Astrocyte (in vitro differentiated cells and primary cell): ENCODE measurements at places on chromosomes 16 and 17.

DNA sequence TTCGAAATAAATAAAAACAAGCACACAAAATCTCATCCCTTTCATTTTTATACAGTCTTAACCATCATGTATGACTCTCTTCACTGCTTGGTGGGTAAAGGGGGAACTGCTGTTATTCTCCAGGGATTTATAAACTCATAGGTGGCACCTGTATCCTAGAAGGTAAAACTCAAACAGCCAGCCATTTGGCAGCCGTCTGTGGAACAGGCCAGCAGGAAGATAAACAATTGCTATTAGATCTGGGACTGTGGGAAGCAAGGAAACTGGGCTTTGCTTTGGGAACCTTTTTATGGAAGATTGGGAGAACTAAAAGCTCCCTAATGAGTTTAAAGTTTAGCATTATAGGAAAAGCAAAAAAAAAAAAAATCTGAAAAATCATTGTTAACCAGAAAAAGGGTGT is 126.0 kb downstream of the TANGO6 start:
- no peak for DNase-seq

DNA sequence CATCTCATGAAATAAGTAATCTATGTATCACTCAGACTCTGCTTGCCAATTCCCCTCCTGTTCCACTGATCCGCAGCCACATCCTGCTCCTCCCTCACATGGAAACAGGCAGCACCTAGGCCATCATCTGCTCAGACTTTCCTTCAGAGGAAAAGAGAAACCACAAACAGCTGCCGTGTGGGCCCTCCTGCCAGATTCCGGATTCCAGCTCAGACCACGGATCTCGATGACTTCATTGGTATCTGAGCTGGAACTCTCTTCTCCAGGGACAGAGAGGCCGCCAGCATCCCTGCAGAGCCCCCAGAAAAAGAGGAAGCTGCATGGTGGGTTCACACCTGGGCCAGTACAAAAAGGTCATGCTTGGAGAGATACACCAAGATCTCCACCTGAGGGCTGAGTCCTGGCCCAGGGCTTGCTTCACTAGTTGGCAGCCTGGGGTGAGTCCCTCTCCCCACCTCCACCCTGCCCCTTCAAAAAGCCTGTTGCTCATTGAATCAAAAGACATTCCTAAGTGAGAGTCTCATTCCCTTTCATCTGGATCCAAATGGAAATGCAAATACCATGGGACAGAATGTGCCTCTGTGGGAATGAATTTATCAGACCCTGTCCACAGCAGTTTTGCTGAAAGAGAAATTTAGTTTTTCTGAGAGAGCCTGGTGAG is 47.2 kb downstream of the HOXB1 start:
- peak; percentile 100 for DNase-seq

GRCh38 chr17:48491527-48492273 is 39.1 kb downstream of the HOXB1 start:
- no peak for DNase-seq

GRCh38 chr17:77203436-77203835 is 62.7 kb downstream of the SEC14L1 start:
- no peak for DNase-seq

DNA sequence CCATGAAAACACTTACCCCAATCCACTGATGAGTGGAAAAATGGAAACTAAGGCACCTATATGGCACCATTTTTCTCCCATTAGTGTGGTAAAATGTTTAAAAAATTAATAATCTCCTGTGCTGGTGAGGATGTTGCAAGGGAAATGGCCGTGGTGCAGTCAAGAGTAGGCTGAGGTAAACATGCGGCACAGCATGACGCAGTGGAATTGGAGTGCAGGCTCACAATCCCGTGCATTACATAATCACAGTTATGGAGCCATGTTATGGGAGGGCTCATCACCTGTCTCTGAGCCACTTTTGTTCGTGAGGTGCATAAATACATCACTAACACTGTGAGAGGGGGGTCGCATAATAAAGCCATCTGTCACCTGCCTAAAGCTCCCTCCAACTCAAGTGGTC is 164.4 kb upstream of the XYLT1 start:
- no peak for DNase-seq

DNA sequence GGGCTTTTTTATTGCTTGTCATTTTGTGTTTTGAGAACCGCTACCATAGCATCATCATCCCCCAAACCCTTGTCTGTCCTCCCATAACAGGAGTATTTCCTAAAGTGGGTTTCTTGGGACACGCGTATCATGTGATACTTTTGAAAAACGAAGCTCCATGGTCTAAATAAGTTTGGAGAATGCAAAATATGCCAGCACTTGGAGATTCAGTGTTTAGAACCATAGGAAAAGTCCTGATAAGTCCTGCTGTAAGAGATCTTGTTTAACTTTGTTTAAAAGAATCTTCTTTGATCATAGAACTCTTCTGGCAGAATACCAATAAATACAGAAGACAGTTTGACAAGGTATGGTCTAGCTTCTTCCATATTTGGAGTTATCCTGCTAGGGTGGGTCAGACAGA is 59.3 kb downstream of the NKD1 start:
- no peak for DNase-seq

- DNase-seq, result no peak
These were observed 1.2 kb upstream of the LITAFD start for GRCh38 chr16:8880839-8881510.

- no peak for DNase-seq
These were observed 518.5 kb upstream of the EEF2KMT start for GRCh38 chr16:5615868-5616642.

DNA sequence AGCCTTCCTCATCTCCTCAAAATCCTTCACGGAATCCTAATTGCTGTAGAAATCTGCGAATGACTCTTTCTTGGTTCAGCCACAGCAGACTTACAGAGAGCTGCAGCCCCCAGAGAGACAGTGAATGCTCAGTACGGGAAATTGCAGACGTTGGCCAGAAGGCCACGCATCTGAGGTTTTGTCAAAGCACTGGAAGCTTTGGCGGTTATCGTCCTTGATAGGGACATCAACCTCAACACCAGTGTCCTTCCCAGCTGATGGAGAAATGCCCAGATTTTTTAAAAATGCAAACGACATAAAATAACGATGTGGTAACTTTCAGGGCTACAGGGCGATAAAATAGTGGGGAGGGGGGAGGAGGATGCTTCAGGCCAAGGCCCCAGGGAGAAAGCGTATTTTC is 166.6 kb upstream of the CIBAR2 start:
- no peak for DNase-seq

DNA sequence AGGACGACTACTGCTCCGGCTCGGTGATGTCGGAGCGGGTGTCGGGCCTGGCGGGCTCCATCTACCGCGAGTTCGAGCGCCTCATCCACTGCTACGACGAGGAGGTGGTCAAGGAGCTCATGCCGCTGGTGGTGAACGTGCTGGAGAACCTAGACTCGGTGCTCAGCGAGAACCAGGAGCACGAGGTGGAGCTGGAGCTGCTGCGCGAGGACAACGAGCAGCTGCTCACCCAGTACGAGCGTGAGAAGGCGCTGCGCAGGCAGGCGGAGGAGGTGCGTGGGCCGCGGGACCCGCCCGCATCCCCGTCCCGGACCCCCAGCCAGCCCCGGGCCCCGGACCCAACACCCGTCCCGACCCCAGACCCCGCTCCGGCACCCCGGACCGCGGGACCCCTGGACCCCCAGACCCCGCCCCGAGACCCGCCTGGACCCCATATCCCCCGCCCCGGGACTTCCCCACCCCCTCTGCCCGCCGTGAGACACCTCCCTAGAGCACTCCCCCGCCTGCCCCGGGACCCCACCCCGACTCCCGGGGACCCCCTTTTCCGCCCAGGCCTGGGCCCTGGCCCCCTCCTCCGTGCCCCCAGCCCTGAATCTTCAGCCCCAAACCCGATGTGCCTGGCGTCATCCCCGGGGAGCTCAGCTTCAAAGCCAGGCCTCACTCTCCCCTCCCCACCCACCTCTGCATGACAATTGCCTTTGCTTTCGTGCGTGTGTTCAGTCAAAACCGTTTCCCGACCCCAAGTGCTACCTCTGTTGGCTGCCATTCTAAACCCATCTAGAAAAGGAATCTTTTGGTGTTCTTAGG is 594 bp downstream of the MAPK8IP3 start:
- DNase-seq, result peak; percentile 29

DNA sequence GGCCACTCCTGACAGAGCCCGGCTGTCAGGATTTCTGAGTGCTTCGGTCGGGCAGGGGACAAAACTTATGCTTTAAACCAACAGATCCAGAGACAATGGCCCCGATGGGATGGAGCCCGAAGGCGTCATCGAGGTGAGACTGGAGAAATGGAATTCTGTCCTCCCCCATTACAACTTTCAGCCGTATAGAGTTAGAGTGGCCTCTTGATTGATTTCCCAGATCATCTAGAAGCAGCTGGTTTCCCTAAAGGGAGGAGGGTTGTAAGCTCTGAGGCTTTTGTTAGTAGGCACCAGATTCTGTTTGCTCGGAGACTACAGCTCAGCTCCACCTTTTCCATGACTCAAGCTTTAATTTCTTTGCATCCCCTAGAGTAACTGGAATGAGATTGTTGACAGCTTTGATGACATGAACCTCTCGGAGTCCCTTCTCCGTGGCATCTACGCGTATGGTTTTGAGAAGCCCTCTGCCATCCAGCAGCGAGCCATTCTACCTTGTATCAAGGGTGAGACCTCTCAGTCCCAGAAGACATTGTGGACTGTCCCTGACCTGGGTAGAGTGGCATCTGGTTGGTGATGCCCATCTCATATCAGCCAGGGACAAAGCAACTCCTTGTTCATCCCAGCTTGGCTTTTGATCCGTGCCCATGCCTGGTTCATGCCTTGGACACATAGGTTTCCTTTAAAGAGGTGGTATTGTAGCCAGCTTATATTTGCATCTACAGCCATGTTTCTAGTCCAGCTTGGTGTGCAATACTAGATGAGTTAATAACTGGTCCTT is 5.1 kb upstream of the CD68 start:
- DNase-seq, result no peak

- DNase-seq, result no peak
These were observed 446.2 kb downstream of the XYLT1 start for GRCh38 chr16:17024514-17024913.
